Foreskin keratinocyte (primary cell): ENCODE measurements at places on chromosomes 16 and 17.

DNA sequence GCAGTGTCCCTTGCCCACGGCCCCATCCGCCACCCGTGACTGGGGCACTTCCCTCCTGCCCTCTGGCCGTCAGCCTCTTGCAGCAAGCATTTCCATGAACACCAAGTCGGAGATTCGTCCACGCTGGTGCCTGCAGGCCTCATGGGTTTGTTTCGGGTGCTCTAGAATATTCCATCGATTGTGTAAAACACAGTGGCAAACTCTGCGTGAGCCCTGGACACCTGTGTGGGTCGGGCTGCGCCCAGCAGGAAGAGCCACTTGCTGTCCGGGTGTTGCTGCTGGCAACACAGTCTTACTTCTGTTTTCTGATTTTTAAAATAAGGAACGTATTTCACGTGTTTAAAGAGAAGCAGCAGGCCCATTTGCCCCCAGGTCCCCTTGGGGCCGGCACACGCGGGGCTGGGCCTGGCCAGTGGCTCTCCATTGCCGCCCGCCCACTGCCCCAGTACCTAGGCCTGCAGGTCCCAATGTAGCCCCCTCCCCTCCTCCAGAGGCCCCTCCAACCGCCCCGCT, 10.0 kb downstream of the CYBC1 start:
- DNase-seq, result no peak

GRCh38 chr17:68910251-68910705, 44.9 kb downstream of the ABCA8 start:
- DNase-seq, result no peak

DNA sequence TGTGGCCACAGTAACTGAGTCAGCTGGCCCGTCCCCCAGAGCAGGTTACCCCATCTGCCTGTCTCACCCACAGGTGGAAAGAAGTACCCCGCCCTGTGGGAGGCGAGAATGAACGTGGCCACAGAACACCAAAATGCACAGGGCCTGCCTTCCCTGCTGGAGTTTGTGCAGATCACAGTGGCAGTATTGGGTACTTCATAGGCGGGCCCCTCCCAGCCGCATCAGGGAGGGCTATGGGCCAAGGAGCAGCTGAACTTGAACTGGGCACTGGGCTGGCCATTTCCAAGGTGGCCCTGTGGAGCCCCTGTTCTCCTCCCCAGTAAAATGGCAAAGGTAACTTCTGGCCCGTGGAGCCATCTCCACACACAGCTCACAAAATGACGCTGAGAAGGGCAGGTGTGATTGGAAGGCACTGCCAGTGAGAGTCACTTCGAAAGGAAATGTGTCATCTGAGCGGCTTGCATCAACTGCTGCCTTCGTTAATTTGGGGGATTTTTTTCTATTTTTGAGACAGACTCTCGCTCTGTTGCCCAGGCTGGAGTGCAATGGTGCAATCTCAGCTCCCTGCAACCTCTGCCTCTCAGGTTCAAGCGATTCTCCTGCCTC, 162.9 kb downstream of the ENGASE start:
- DNase-seq, result no peak

DNA sequence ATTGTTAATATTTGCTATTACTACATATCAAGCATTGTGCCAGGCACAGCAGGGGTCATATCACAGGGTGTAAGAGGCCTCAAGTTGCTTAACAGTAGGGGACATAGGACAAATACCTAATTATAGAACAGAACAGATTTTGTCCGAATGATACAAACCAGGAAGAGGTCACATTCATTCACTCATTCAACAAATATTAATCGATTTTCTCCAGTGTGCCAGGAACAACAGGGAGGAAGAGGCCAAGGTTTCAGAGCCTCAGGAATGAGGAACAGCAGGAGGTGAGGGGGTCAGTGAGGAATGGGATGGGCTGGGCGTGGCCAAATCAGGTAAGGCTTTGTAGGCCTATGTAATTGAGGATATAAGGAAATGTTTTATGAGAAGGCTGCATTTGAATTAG, 11.2 kb upstream of the CHST4 start:
- DNase-seq, result no peak

DNA sequence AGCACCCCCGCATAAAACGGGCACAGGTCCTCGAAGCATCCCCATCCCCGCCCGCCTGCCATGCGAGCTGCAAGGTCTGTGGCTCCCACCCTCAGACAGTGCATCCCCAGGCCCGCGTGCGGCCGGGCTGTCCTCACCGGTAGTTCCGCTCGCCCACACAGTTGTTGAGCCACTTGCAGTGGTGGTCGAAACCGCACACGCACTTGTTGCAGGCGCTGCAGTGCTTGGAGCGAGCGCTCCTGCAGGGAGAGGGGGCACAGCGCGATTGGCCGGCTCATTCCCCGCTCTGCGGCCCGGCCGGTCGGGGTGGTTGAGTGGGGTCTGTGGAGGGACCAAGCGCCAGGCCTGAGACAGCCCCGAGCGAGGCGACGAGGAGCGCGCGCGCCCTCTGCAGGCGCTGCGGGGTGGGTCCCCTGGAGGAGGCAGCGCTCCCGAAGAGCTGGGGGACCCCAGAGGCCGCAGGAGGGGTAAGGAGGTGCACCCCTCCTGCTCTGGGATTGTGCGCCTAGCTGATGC, 6.0 kb upstream of the TPPP3 start:
- DNase-seq, result no peak

DNA sequence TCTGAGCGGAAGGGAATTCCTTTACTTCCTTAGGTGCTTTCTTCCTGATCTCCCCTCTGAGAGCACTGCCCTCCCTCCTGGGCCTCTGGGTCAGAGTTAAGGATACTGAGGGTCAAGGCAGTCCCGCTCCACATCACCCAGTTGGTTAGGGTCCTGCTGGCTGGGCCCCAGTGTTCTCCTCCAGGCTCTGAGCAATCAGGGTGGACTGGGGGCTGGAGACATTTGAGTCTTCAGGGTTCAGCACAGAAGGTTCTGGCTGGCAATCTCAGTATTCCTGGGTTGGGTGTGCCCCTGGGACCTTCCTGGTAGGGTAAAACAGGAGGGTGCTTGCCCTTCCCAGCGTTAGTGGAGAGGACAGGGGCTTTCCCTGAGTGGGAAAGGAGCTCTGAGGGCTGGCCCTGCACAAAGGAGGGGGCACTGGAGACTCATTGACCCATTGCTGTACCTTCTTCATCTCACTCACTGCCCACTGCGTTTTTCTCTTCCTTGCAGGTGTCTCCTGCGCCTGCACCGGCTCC, 448 bp downstream of the MT1M start:
- DNase-seq, result no peak

DNA sequence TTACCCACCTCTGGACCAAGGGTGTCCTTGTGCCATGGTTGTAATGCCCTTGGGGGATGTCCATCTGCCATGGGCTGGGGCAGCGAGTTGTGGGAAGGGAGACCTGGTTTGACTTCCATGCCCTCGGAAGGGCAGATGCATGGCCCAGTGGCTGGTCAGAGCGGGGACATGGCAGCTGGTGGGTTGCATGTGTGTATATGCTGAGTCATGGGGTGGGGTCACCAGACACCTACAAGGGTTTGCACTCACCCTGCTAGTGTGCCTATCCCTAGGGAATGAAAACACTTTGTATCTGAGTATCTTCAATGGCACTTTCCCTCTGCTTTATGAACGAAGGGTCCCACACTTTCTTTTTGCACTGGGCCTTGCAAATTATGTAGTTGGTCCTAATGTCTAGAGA, 10.6 kb upstream of the HNF1B start:
- no peak for DNase-seq
